ENCODE measurements at places on chromosomes 7 and 10. TPM values are rescaled to one million over a fixed set of nuclear protein-coding genes. Genes with fewer than 3 reads are reported as not detected.

Gene ADCY1
- 4.3 TPM for total RNA-seq

Gene SKIDA1
- 0.36 TPM for total RNA-seq

Gene DNAAF5
- total RNA-seq: 26.7 TPM

Gene SORCS1
- total RNA-seq: 0.36 TPM

Gene MSMB
- total RNA-seq: not detected

Gene SND1
- total RNA-seq: 48.2 TPM

Gene CPXM2
- 1.1 TPM for total RNA-seq

Gene GNAI1
- total RNA-seq: 13.7 TPM

Gene PDZD8
- 19.1 TPM for total RNA-seq

Gene PITRM1
- total RNA-seq: 78.8 TPM

Gene TUBB8
- not detected for total RNA-seq

Gene ANXA8L1
- total RNA-seq: not detected

Gene PODXL
- 23.2 TPM for total RNA-seq

Gene SUN3
- not detected for total RNA-seq

Gene GIMAP8
- 7.8 TPM for total RNA-seq

Gene BMPER
- total RNA-seq: 2.4 TPM

GRCh38 chr7:111931958-111932357 is 274.2 kb downstream of the DOCK4 start:
- DNase-seq: no peak

DNA sequence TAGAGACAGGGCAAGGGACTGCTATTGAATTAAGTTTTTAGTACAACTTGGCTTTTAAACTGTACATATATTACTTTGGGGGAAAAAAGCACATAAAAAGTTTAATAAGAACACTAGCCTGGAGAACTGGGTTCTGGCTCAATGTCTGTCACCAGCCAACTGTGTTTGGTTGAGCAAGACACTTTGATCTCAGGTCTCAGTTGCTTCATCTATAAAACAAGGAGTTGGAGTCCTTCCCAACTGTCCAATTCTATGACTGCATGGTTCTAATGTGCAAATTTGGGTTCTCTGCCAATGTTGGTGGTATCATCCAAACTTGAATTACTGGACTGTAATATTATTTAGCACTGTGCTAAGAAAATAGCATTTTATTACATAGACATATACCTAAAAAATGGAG is 50.3 kb downstream of the ATXN7L1 start:
- no peak for DNase-seq

DNA sequence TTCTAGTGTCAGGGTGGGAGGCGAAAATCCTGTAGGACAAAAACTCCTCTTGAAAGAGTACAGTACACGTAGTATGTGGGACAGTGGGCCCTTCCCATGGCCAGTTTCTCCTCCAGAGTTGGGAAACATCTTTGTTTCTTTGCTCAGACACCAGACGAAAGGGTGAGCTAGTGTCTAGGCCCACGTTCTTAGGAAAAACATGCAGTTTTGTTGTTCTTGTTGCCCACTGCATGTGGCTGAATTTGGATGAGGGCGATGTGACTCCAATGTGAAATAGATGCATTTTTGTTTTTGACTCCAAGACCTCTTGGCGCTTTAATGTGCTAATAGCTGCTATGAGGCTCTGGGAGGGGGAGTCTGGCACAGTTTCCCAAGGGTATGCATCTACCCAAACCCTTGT is 100.8 kb downstream of the ATXN7L1 start:
- no peak for DNase-seq

- no peak for DNase-seq
These were observed 7.3 kb upstream of the ZNF777 start for GRCh38 chr7:149468208-149468607.

DNA sequence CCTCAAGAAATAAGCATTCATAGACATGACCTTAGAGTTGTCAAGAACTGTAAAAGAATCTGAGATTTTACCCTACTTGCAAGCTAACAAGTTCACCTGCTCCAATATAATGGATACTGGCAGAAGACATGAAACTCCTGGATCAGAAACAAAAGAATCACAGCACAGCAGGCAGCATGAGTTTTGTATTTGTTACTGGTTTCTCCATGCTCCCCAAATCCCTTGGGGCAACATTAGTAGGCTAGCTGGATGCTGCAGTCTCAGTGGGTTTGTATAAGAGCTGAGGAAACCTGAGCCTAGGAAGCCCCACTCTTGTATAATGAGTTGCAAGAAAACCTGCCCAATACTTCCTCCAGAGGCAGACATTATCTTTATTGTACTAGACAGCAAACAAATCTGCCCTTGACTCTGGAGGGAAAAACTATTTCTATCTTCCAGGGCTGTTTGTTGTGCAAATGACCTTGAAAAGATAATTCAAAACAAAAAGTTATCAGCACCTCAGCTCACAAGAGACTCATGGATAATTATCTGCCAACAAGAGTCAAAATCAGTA is 64.8 kb downstream of the ABLIM1 start:
- DNase-seq: no peak

GRCh38 chr10:129949411-129949810 is 14.7 kb downstream of the EBF3 start:
- DNase-seq: peak; percentile 47

- no peak for DNase-seq
These were observed 1181.6 kb downstream of the DNAJB9 start for GRCh38 chr7:109751241-109751640.

DNA sequence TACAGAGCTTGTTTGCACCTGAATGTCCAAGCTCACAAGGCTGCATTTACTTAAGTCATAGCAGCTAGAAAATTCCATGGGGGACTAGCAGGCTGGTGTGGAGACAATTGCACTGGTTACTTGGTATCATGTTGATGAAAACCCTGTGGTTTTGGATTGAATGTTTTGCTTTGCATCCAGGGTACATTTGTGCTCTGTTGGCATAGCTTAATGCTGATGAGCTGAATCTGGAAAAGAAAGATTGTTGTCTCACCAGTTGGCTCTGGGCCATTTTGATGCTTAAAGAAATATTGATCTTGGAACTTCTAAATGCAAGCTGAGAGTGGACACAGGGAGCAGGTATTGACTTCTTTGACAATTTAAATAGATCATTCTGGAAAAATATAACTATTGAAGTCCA is 122.5 kb upstream of the MBL2 start:
- DNase-seq: no peak

GRCh38 chr10:97483921-97484320 is 14.3 kb downstream of the MMS19 start:
- DNase-seq: no peak

- no peak for DNase-seq
These were observed 9.6 kb downstream of the DUSP5 start for GRCh38 chr10:110507346-110507745.

GRCh38 chr7:20417260-20417659 is 86.6 kb downstream of the ITGB8 start:
- no peak for DNase-seq

- DNase-seq: no peak
These were observed 50.4 kb downstream of the ADD3 start for GRCh38 chr10:110058212-110058611.

DNA sequence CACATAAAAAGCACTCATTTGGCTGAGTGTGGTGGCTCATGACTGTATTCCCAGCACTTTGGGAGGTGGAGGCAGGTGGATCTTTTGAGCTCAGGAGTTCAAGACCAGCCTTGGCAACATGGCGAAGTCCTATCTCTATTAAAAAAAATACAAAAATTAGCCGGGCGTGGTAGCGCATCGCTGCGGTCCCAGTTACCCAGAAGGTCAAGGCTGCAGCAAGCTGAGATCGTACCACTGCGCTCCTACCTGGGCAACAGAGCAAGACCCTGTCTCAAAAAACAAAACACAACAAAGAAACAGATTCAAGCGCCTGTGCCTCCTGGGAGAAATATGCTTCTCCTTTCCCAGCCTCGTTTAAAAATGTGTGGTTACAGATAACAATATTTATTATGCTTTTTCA is 2.2 kb upstream of the ABCF2 start:
- no peak for DNase-seq

DNA sequence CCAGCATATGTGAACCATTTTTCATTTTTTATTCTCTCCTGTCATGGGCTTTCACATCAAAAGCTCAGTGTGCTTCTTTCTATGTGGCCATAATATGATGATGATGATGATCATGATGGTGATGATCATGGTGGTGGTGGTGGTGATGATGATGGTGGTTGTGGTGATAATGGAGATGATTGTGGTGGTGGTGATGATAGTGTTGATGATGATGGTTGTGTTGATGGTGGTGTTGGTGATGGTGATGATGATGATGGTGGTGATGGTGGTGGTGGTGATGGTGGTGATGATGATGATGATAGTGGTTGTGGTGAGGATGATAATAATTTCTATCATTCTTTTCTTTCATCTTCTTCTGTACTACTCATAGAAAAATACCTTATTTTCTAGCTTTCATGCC is 413.1 kb upstream of the VSTM2A start:
- no peak for DNase-seq

GRCh38 chr7:22564511-22565045 is 64.6 kb upstream of the STEAP1B start:
- DNase-seq: peak; percentile 52

- DNase-seq: no peak
These were observed 112.8 kb downstream of the BAMBI start for GRCh38 chr10:28790146-28790545.

GRCh38 chr10:90047243-90047729 is 345.9 kb downstream of the KIF20B start:
- no peak for DNase-seq

GRCh38 chr10:3482200-3482993 is 302.6 kb downstream of the KLF6 start:
- DNase-seq: peak; percentile 42

- DNase-seq: no peak
These were observed 5.4 kb upstream of the GLI3 start for GRCh38 chr7:42242381-42242780.

GRCh38 chr10:74227697-74228424 is 76.8 kb downstream of the ADK start:
- no peak for DNase-seq

DNA sequence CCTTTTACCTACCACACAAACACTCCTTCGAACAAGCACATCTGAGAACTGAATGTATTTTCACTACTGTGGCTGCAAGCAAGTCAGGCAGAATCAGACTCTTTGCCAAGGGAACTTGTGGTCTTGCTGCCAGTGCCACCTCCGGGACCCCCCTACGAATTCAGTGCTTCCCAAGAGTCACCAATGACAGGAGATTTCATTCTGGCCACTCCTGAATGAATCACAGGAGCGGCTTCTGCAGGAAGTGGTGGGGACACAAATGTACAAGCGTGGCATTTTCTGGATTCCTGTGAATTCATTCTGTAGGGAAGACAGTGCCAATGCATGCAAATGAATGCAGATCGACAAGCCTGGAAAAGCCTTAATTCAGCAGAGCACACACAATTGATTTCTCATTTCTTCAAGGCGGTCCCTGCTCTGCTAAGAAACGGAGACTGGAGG is 161.2 kb downstream of the CAMK1D start:
- no peak for DNase-seq

DNA sequence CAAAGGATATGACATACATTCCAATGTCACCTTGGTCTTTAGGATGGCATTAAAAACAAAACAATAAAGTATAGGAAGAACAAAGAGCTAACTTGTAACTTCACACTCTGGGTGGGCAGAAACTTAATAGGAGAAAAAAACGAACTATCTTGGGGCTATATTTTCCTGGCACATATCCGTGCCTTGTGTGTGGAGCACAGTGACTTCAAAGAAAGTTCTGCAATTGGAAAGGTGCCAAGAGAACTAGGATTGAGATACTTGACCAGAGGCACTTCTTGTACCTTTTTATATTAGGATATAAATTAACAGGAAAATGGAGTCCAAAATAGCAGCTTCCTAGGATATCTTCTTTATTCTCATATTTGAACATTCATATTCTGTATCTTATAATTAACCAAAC is 148.4 kb downstream of the SEMA3D start:
- no peak for DNase-seq

DNA sequence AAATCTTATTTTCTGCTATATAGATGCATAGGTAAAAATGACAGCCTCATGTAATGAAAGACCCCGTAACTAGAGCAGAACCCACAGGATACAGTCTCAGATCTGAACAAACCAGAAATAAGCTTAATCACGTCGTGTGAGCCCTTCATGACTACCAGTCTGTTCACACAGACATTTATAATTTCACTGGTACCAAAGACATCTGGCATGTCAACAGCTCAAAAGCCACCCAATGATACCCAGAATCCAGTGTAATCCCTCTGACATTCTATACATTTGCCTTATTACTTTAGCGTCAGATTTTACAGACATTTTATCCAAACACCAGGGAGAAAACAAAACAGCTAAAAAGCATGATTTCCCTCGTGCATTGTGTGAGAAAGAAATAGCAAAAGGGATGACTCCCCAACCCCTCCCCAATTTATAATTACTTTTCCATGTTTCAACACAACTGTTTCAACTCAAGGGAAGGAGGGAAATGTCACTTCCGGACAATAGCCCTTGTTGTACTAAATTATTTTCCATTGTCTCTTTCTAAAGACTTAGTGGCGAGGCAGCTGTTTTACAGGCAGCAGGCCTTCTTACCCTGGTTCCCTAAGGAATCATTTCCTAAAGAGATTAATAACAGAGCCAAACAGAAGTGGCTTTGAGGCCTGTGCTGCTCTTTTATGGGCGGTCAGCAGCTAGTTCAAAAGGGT is 33.2 kb downstream of the DOCK4 start:
- no peak for DNase-seq

- no peak for DNase-seq
These were observed 72.0 kb downstream of the DOCK1 start for GRCh38 chr10:126977216-126977615.
